M059J (cell line): ENCODE measurements at places on chromosomes 2 and 18. TPM values are rescaled to one million over a fixed set of nuclear protein-coding genes. Genes with fewer than 3 reads are reported as not detected.

- peak; percentile 19 for DNase-seq
These were observed 709 bp downstream of the PTPN2 start for GRCh38 chr18:12883372-12883683.

Gene DSG3
- total RNA-seq = not detected in 2 replicates

Gene TTL
- 25.0 and 34.6 TPM in 2 replicates for total RNA-seq

GRCh38 chr2:43572244-43572643 lies 23.6 kb downstream of the THADA start:
- no peak for DNase-seq

Gene HOXD12
- 0.12 TPM in 1 of 2 replicates, not detected in the other for total RNA-seq

- DNase-seq = peak; percentile 88
These were observed 35.4 kb downstream of the INPP4A start for GRCh38 chr2:98479959-98480524.

Gene AGXT
- total RNA-seq = not detected in 2 replicates

DNA sequence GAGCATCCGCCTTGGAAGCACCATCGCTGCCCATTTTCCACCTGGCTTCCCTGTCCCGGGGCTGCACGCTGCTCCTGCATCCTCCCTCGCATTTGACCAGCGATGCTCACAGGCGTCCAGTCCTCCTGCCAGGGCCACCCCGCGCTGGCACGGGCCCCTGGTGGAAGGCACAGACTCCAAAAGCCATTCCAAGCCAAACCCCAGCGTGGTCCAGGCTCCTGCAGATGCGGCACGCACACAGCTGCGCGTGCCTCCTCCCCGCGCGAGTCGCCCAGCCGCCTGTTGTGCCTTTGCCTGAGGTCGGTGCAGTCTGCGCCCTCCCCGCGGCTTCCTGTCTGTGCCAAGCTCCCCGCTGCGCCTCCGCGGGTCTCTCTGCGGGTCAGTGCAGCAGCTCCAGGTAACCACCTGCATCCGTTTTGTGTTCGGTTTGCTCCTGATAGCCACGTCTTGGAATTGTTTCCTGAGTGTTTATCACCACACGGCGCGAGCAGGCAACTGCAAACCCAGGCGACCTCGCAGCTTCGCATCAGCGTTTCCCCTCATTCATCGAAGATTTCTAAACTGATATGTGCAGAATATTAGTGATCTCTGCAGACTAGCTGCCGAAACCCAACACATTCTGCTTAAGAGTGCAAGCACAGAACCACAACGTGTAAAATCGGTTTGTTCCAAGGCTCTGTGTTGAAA lies 65.2 kb upstream of the SALL3 start:
- no peak for DNase-seq

DNA sequence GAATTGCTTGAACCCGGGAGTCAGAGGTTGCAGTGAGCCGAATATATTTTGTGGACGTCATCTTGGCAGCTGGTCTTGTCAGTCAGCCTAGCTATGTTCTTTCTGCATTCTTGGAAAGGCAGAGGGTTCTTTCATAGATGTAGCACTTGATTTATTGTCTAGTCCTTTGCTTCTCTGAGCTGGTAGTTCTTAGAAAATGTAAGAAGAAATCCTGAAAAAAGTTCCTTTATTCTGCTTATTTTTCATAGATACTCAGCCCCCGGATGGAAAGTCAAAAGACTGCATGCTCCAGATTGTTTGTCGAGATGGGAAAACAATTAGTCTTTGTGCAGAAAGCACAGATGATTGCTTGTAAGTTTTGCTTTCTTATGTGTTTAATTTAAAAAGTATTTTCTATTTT lies 21.3 kb downstream of the PLEKHB2 start:
- DNase-seq = no peak

Gene ABCB11
- total RNA-seq = 0.02 TPM in 2 replicates

DNA sequence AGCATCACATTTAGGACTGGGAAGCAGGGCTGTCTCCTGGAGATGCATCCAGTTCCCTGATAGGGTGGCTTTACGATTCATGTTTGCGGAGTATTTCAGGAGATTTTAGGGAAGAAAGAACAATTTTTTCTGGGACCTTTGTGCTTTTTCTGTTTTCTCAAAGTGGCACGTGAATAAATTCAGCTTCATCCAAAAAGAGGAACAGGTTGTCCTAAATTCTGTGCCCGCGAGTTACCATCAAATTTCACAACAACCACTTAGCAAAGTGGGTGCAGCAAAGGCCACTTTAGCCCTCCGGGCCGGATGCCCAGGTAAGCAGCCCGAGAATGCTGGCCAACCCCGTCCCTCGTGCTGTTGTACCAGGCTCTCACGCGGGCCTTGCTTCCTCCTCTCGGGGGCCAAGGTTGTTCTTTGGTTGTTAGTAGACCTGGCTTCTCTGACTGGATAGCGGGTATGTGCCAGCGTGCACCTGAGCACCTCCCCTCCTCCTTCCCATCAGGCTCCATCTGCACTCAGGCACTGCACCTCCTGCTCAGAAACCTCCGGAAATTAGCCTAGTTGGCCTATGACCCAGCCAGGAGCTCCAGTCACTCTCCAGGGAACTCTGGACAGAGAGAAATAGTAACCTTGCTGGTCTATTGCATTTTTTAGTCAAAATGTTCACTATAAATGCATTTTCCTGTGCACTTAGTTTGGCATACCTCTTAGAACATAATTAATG lies 83.0 kb downstream of the CMPK2 start:
- DNase-seq = no peak

- no peak for DNase-seq
These were observed 487.4 kb downstream of the ADCYAP1 start for GRCh38 chr18:1392046-1392445.

DNA sequence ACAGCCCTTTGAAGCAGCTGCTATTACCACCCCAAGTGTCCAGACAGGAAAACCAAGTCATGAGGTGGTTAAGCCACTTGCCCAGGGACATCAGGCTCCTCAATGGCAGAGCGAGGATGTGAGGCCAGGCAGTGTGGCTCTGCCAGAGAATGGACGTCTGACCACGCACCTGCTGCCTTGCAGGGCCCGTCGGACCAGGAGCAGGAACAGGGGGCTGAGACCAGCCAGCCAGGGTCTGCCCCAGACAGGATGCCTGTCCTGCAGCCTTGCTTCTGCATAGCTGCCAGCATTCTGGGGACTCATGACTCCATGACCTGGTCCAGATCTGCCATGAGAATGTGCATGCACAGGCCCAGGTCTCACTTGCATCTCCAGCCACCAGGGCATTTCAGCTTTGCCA lies 52.0 kb downstream of the BCL2L11 start:
- no peak for DNase-seq

DNA sequence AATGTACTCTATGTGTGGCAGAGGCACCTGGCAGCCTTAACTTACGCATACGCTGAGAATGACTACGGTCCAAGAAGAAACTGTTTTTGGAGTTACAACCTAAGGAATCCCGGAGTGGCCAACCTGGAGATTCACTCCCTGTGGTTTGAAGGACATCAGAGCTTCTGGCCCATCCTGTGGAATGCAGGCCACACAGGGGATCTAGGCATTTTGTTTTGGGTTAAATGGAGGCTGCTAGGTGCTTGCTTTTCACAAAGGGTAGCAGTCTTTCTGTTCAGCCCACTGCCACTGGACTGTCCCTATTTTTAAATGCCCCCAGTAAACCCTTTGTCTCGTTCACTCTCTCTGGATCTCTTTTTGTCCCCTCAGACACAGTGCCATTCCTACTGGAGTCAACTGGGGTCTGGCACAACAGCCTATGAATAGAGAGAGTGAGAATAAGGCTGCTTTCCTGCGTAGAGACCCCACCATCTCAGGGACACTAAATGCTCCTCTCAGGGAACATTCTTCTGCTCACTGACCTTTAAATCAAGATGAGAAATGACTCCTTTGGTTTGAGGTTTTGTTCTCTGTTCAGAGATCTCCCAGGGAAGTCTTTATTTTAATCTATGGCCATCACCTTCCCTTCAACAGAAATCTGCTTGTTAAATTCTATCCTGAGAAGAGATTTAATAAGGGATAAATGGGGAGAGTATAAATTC lies 124.9 kb downstream of the B3GNT2 start:
- no peak for DNase-seq

DNA sequence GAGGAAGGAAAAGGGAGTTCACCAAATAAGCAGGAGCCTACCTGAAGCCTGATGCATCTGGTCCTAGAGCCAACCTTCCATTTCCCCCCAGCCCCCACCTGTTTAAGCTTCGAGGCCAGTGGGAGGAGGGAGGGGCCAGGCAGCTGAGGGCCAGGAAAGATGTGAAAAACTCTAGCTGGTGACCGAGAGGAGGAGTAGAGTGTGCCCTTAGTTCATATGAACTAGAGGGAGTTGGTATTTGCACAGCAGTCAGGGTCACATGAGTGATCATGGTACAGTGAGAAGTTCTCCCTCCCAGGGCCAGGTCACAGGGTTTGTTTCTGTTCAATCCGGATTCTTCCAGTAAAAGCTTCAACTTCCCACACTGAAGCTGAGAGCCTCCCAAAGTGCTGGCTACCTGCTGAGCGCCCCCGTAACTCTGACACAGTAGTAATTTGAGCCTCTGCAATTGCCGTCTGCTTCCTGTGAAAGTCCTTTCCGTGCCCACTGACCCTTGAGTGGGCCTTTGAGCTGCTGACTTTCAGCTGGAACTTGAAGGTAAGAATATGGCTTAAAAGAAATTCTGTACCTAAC lies at the start of gene SULT1C2:
Gene SULT1C2, plus strand, starts transcription at position 362 of the 573 bp plus-strand sequence. CDS start 4,773 bp downstream, outside the sequence.
- no peak for DNase-seq

Gene HOXD1
- not detected in 2 replicates for total RNA-seq

Gene TLX2
- 0.10 and 0.34 TPM in 2 replicates for total RNA-seq

DNA sequence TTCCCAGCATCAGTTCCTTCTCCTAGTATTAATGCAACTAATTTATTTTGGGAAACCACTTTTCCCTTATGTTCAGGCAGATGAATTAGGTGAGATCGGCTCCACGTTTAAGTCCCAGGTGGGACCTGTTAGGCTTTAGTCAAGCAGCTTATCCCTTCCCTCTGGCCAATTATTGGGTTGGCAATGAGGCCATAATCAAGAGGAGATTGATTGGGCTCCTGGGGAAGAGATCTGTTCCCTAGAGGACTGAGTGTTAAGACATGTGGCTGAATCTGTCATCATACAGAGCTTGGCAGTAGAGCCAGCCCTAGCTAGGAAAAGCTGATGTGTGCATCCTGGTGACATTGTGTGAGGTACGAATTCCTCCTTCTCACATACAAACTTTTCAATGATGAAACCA lies 104.4 kb downstream of the PTH2R start:
- no peak for DNase-seq

DNA sequence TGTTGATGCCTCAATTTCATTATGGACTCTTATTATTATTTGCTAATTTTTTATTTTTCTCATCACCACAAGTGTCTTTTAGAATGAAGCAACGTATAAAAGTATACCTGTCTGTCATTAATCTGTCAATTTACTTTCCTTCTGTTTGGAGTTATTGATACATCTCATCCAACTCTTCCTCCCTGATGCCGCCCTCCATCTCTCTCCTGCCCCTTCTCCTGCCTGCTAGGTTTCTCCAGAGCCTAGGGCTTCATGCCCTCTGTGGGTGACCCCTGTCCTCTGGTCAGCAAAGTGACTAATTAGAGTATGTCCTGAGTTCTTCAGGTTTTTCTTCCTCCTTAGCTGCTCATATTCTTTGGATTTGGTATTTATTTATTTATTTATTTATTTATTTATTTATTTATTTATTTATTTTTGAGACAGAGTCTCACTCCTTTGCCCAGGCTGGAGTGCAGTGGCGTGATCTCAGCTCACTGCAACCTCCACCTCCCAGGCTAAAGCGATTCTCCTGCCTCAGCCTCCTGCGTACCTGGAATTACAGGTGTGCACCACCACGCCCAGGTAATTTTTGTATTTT lies 162.5 kb upstream of the MYCN start:
- DNase-seq = no peak

GRCh38 chr2:29057006-29057405 lies 17.3 kb downstream of the PCARE start:
- DNase-seq = no peak

GRCh38 chr2:145040433-145040832 lies 520.5 kb upstream of the ZEB2 start:
- no peak for DNase-seq

DNA sequence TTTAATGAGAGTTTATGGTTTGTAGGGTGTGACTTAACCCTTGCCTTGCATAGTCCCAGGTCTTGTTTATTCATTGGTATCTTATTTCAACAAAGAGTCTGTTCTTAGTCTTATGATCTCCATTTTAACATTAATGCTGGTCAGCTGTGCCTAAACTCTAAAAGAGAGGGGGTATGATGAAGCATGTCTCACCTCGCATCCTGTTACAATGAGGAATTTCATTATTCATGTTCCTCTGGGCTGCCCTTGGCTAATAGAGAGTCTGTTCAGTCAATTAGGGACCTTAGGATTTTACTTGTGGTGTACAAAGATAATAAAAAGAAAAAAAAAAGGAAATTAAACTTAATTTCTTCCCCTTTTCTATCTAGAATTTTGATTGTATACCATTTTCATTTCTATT lies 831.9 kb upstream of the CDH2 start:
- DNase-seq = no peak

GRCh38 chr2:1494257-1494656 lies 81.0 kb downstream of the TPO start:
- no peak for DNase-seq

Gene ALPI
- not detected in 2 replicates for total RNA-seq

DNA sequence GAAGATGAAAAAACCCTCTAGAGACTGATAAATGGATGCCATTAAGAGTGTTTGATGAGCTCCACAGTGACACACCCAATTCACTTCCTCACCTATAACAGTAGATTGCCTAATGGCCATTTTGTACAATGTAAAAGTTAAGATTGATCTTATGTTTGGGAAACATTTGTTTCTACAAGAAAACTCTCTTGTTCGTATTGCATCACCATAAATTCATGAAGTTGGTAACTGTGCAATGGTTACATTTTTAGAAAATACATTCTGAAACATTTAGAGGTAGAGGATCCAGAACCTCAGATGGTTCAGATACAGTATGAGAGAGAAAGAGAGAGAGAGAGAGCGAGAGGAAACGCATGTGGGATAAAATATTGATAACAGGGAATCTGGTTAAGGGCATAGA lies 31.8 kb downstream of the DAPL1 start:
- no peak for DNase-seq

GRCh38 chr2:150309311-150310080 lies 178.0 kb downstream of the RND3 start:
- peak; percentile 35 for DNase-seq

Gene GTF2A1L
- 0.25 TPM in 1 of 2 replicates, not detected in the other for total RNA-seq

Gene C1QL2
- total RNA-seq = not detected in 2 replicates

DNA sequence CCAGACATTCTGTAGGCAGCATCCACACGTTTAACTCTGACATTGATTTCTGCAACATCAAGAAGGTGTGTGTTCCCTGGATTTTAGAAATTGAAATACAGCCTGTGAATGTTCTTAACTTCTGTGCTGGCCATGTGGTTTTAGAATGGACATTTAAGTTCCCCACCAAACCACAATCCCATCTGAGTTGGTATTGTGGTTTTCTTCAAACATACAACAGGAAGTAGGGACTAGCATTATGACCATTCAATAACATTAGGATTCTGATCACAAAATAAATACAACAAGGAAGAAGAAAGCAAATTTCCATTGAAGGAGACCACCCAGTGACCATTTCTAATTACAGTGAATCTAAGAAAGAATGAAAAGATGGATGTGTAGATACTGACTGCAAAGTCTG lies 51.2 kb downstream of the MAP3K20 start:
- DNase-seq = peak; percentile 68

Gene CD207
- not detected in 2 replicates for total RNA-seq
